NCI-H2107 (cell line): ENCODE measurements at places on chromosomes 1 and 21.
A peak's percentile ranks its signal among the peaks of the same experiment; 100 is the strongest.

DNA sequence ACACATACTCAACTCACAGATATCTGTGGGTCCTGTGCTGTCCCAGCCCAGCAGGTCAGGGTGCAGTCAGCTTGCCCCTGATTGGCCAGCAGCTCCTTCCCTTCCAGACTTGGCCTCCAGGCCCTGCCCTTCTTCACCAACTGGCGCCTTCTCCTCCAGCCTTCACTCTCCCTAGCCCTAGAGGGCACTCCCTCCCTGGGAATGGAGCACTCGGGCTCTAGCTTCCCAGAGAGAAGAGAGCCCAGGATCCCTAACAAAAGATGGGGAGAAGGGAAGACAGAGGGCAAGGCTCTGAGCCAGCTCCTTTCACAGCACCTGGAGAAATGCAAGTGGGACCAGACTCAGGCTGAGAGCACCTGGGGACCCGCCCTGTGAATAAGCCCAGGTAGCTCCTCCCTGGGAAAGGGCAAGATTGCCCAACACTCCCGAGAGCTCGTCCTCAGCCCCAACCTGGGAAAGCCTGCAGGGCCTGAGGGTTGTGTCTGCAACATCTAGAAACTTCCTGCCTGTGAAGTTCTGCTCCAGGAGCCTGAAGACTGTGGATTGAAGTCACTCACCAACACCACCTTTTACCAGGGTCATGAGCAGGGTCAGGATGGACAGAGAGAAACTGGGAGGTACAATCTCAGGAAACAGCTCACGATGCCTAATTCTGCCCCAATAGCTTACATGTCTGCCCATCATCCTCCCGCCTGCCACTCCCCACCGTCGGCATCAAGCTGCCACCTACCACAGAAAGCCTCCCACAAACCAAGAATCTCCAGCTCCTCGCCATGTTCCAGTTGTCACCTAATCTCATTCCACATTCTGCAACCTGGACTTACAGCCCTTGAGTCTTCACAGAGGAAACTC lies at the start of gene PGLYRP4:
Gene PGLYRP4 (minus strand): TSS at position 331 of the 852 bp plus-strand sequence. CDS start 909 bp downstream, outside the sequence.
- no peak for DNase-seq

DNA sequence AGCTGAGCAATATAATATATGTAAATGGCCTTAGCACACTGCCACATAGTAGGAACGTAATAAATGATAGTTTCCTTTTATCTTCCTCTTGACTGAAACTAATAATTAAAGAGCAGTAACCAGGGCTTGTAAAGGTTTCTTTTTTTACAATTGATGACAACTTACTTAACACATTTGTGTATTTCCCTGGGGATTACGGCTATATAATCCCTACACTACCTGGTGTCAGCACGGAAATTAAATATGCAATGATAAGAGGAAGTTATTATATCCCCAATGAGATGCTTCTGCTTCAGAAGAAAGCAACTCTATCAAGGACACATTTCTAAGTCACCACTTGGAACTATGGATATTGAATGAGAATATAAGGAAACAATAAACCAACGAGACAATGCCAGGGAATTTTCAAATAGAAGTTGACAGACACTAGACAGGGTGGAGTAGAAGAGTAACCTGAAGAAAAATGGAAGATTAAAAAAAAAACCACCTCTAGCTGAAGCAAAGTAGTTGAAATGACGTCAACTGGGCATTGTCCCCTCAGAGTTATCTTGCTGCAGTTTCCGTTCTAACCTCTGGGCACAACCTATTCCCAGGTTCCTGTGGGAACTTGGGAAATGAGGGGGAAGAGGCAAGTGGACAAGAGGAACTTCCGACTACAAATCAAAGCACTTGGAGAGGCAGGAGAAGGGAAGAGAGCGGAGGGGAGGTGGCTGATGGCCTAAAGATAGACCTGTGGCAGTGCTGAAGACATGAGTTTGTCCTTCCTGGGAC lies 66.5 kb downstream of the PLPP3 start:
- DNase-seq = no peak

- no peak for DNase-seq
These were observed 71.3 kb upstream of the NGF start for GRCh38 chr1:115409094-115410015.

- DNase-seq = no peak
These were observed 2.6 kb downstream of the INPP5B start for GRCh38 chr1:37944086-37944763.

DNA sequence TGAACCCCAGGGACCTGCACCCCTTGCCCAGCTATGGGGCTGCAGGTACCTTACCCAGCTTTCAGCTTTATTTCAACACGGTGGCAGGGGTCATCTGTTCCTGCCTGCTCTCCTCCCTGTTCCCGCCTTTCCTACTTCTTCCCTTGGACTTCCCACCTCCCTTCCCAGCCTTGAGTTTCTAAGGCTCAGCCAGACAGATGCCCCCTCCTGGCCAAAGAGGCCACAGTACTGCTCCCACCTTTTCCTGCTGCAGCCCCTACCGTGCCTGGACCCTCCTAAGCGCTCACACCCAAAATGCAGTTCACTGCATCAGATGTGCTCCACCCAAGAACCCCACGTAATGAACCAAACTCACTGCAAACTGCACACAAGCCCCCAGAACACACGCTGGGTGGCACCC lies 7.7 kb downstream of the NOC2L start:
- no peak for DNase-seq

DNA sequence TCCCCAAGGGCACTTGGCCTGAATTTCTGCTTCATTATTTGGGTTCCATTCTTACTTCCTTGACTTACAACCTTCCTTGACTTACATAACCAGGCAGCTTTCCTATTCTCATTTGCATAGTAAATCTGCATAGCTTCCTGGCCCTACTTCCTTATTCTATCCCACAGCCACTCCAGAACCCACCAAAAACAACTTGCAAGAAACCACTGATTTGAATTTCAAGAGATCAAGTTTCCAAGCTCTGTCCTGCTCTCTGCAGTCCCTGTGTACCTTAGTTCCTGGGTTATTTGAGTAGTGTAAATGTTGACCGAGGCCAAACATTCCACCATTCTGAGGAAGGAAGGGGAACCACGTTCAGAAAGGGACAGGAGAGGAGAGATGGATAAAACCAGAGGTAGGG lies 603.3 kb downstream of the PTPRC start:
- no peak for DNase-seq

GRCh38 chr1:197063212-197063611 lies 3.8 kb downstream of the F13B start:
- no peak for DNase-seq

GRCh38 chr1:213604477-213604876 lies 383.3 kb upstream of the PROX1 start:
- no peak for DNase-seq

- no peak for DNase-seq
These were observed 49.3 kb upstream of the PSEN2 start for GRCh38 chr1:226820941-226821718.

- no peak for DNase-seq
These were observed 122.2 kb downstream of the CASZ1 start for GRCh38 chr1:10674222-10674621.

GRCh38 chr1:236140705-236141446 lies 1.5 kb upstream of the GPR137B start:
- DNase-seq = no peak

GRCh38 chr1:201376464-201377374 lies 761 bp downstream of the TNNT2 start:
- DNase-seq = no peak

GRCh38 chr21:23853796-23854379 lies 1753.4 kb downstream of the MRPL39 start:
- DNase-seq = no peak

GRCh38 chr1:198867182-198867581 lies 228.3 kb downstream of the PTPRC start:
- no peak for DNase-seq

DNA sequence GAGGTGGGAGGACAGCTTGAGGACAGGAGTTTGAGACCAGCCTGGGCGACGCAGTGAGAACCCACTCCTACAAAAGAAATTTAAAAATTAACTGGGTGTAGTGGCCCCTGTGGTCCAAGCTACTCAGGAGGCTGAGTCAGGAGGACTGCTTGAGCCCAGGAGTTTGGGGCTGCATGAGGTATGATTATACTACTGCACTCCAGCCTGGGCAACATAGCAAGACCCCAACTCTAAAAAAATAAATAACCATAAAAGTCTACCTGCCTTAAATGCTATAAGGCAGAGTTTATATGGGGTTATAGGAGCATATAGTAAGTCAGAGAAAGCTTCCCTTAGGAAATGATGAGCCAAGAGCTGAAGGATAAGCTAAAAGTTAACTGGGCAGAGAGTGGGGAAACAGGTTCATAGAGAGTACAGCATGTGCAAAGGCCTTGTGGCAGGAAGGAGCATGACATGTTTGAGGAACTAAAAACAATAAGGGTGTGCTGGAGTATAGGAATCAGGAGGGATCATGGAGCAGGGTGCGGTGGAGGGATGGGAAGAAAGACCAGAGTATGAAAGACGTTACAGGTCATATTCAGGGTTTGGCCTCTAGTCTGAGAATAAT lies 68.3 kb downstream of the ADSS2 start:
- DNase-seq = no peak

- DNase-seq = peak; percentile 87
These were observed at the start of gene CYB561D1 for GRCh38 chr1:109493805-109494539. Gene CYB561D1 (plus strand): TSS chr1:109494094. CDS start chr1:109494140, 46 bp downstream.

DNA sequence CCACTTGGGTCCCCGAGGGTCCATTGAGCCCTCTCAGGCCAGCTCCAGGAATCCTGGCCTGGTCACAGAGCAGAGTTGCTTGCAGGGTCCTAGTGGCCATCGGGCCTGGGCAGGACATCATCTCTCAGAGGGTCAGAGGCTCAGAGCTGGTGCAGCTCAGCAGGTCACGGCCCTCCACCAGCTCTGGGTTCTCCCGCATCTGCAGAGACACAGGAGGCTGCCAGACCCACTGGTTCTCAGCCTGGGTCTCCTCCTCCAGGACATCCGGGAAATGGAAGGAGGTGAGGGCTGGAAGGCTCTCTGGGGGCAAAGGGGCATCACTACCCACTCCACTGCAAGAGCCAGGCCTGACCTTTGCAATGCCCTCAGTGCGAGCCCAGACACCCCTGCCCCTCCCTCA lies 6.5 kb downstream of the TMEM54 start:
- DNase-seq = no peak

GRCh38 chr1:111599781-111600693 lies 19.6 kb upstream of the RAP1A start:
- DNase-seq = no peak

GRCh38 chr1:239731082-239731748 lies 344.8 kb downstream of the CHRM3 start:
- DNase-seq = no peak

DNA sequence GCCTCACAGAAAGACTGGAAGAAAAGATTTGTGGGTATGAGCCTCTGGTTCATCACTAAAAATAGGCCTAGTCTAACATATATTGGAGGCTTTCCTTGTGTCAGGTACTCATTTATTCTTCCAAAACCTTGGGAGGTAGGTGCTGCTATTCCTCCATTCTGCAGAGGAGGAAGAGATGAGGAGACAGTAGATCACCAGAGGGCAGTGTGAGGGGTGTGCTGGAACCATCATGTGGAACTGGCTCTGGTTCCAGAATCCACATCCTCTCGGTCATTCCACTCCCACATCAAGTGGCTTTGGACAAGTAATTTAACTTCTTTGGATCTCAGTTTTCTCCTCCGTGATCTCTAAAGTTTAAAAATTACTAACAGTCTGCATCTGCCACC lies 7.4 kb upstream of the INKA2 start:
- no peak for DNase-seq

- DNase-seq = no peak
These were observed 7.9 kb downstream of the SLC2A7 start for GRCh38 chr1:9018333-9018732.

DNA sequence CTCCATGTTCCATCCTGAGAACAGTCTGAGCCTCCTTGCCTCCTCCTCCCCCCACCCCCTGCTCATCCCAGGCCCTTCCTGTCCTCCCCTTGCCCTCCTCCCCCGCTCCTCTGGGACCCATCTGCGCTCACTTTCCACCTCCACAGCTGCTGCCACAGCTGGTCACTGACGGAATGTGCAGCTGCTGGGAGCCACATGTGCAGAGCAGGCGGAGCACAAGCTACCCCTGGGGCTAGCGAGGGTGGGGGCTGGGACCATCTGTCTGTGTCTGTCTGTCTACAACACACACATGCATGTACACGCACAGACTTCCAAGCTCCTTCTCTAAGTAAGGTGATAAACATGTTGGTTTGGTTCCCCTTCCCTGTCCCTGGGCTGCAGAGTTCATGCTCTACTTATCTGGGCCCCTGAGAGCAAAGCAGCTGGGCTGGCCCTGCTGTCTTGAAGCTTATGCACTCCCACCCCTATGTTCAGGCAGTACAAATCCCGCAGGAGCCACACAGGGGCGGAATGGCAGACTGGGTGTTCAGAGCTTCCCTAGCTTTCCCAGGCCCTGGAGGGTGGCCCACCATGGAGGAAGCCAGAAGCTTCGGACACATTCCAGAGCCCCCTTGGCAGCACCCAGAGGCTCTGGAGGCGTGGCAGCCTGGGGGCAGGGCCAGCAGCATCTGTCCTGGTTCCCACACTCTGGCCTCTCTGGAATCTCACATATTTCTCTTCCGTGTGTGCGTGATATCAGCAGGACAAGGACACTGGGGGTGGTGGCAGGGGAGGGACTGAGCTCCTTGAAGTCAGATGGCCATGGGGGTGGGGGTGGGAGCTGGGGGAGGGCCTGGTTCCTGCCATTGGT lies 7.0 kb upstream of the HEYL start:
- no peak for DNase-seq

DNA sequence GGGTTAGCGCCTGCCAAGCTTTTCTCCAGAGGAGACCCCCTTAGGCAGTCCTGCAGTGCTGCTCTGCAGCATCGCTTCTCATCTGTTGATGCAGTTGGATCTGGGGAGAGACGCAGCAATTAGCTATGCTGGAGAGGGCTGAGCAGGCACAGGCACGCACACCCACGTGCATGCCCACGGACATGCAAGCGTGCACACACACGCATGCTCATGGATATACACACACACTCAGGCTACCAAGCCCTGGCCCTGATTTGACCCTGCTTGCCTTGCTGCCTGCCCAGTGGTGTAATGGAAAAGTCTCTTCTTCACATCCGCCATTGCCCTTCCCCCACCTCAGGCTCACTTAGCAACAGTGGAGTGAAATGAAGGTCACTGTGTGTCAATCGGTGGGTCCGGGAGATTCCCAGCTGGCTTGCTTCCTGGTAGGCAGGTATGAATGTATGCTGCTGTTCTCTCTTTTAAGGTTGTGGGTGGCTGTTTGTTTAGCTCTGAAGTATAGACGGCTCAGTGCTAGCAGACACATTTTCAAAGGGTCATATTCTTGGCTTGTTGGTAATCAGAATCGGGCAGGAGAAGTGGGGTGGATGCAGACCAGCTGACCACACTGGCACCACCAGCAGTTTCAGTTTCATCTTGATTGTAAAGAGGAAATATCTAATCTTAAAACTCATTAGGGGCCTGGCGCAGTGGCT lies 9.5 kb downstream of the ATP1B1 start:
- no peak for DNase-seq

GRCh38 chr1:154496383-154496782 lies 5.6 kb upstream of the TDRD10 start:
- no peak for DNase-seq

- DNase-seq = no peak
These were observed 76.1 kb upstream of the RGS2 start for GRCh38 chr1:192732787-192733186.
